ENCODE measurements at places on chromosomes 16 and 17.

- no peak for DNase-seq
These were observed 72.7 kb downstream of the STH start for GRCh38 chr17:46071796-46072195.

DNA sequence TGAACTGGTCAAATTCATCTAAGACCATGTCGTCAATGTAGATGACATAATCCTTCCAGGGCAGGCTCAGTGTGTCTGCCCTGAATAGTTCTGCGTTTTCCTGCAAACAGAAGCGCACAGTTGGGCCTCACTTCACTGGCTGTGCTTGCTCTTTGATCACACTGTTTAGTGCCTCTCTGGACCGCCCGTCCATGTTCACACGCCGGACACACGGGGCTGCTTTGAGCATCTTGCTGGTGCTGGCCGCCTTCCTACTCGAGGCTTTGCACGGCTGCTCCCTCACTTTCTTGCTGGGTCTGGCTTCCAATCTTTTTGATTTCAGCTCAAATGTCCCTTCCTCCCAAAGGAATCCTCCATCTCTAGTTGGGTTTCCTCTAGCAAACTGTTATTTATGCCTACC lies 37.4 kb downstream of the DNAH17 start:
- DNase-seq: no peak

GRCh38 chr17:69864462-69864861 lies 210.6 kb upstream of the KCNJ16 start:
- no peak for DNase-seq

DNA sequence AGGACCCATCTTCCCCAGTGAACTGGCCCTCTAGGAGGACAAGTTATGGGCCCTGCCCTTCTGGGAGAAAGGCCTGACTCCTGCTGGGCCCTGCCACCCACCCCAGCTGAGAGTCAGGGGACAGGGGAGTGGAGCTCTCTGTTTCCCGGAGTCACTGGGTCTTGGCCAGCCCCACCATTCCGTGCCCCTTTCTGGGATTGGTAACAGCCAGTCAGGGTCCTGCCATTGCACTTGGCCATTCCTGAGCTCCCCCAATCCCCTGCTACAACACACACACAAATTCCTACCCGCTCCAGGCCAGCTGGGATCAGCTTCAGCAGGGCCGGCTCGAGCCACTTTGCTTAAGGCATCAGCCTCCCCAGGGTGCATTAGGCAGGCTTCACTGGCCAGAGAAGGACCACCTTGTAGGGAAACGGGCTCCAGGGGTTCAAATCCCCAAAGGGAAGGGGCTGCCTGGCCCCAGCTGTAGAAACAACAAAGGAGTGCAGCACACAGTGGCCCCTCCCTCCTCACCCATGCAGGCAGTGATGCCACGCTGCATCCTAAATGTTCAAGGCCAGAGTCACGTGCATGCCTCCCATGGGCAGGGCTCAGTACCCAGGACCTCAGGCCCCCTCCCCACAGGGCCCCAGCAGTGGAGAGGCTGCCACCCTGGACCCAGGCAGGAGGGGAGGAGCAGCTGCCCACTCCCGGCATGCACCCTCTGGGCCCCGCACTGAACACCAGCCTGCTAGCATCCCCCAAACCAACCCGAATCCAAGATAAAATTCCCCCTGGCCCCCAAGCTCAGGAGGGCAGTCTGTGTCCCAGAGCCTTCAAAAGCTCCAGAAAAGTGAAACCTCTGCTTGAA lies 37.7 kb downstream of the C16orf78 start:
- DNase-seq: no peak

- no peak for DNase-seq
These were observed 36.4 kb downstream of the SNX20 start for GRCh38 chr16:50644729-50645128.

GRCh38 chr17:2054512-2055291 lies at the start of gene HIC1:
Gene HIC1 (plus strand): TSS chr17:2055103. CDS start chr17:2056691, 1,588 bp downstream.
- peak; percentile 55 for DNase-seq

DNA sequence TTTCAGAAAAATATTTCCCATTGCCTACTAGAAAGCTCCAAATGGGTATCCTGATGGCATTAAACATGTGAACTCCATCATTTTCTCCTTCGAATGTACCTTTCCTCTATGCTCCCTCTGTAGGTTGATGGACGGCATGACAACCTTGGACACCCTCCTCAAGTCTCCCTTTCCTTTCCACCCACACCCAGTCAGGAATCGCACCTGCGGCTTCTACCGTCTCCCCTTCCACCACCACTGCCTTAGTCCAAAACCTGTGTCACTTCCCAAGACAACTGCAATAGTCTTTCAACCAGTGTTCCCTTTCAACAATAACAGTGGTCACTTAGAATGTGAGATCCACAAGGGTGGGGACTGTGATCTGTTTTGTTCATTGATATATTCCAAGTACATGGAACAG lies 233.1 kb upstream of the AXIN2 start:
- DNase-seq: no peak

GRCh38 chr16:87601401-87601981 lies 817 bp upstream of the JPH3 start:
- DNase-seq: no peak

Measured in activated T-helper 1 cell treated with anti-CD3 and anti-CD28 coated beads, Interleukin-2, amount 50 U/mL, for 16 hours (primary cell).